ENCODE measurements at places on chromosomes 7 and 10.

GRCh38 chr10:19097151-19097550, 48.5 kb downstream of the MALRD1 start:
- DNase-seq: no peak
- no peaks in the 10 kb centered on the region for H3K36me3 ChIP-seq
- no peaks in the 10 kb centered on the region for H3K27me3 ChIP-seq
- no peak overlapping the region for H3K4me3 ChIP-seq
- H3K4me1 ChIP-seq: no peaks in the 10 kb centered on the region
- H3K27ac ChIP-seq: no peak overlapping the region

DNA sequence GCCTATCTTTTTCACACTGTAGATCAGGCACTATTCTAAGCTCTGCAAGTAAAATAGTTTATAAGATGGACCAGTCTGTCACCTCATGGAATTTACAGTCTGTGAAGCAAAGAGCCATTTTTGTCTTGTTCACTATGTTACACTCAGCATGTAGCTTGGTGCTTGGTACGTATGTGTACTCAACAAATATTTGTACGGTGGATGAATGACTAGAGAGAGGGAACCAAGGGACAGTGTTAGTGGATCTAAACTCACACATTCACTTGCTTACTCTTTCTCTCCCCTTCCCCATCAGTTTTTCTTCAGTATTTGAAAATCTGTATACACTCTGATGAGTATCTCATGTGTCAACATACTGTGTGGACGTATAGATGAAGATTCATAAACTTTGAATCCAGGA, 45.9 kb downstream of the PTF1A start:
- no peaks in the 10 kb centered on the region for H3K27me3 ChIP-seq
- no peaks in the 10 kb centered on the region for H3K4me1 ChIP-seq
- no peaks in the 10 kb centered on the region for H3K36me3 ChIP-seq
- H3K27ac ChIP-seq: no peak overlapping the region

DNA sequence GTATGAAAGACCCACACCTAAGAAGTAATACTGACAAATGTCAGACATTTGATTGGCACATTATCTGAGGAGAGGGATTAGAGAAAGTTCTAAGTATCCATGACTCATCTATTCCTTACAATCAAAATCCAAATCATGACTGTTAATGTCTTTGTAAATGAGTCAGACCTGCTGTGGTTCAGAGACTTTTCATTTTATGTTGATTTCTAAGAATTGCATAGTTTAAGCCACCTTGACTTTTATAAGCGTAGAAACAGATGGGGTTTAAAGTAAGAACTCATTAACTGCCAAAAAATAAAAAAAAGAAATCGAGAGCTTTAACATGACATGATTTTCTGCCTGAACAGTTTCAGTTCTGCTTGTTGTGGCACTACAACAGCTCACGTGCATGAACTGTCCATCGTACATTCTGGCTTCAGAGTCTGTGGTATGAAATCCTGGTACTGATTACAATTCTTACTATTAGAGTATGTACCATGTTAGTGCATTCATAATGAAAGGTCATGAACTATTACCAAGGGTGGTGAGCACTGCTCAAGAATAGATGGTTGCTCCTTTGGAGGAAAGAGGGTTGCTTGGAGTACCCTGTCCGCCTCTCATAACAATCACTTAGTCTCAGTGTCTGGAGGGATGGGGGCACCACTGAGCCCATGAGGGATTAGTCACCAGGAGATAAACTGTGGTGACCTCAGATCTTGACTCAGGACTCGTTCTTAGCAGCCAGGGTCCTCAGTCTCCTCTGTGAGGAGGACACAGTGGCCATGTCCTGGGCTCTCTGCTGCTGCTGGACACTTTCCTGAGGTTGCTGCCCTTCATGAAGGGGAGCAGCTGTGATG, 42.2 kb downstream of the ACSM6 start:
- no peak for DNase-seq
- H3K27me3 ChIP-seq: no peaks in the 10 kb centered on the region
- peaks cover 17% of the 10 kb centered on the region for H3K4me1 ChIP-seq
- peak overlapping the region; percentile 88 for H3K27ac ChIP-seq

DNA sequence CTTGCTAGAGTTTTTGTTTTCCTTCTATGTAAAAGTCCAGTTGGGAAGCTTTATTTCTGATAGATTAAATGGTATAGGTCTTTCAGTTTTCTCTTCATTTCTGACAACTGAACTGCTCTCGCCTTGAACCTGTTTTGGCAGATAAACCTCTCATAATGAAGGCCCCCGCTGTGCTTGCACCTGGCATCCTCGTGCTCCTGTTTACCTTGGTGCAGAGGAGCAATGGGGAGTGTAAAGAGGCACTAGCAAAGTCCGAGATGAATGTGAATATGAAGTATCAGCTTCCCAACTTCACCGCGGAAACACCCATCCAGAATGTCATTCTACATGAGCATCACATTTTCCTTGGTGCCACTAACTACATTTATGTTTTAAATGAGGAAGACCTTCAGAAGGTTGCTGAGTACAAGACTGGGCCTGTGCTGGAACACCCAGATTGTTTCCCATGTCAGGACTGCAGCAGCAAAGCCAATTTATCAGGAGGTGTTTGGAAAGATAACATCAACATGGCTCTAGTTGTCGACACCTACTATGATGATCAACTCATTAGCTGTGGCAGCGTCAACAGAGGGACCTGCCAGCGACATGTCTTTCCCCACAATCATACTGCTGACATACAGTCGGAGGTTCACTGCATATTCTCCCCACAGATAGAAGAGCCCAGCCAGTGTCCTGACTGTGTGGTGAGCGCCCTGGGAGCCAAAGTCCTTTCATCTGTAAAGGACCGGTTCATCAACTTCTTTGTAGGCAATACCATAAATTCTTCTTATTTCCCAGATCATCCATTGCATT, 27.1 kb downstream of the MET start:
- peaks cover 16% of the 10 kb centered on the region for H3K36me3 ChIP-seq
- no peak overlapping the region for H3K4me3 ChIP-seq
- H3K27ac ChIP-seq: peak overlapping the region; percentile 3
- peaks cover 60% of the 10 kb centered on the region for H3K4me1 ChIP-seq
- no peak for DNase-seq

- H3K4me1 ChIP-seq: peaks cover 3% of the 10 kb centered on the region
- no peaks in the 10 kb centered on the region for H3K36me3 ChIP-seq
- no peaks in the 10 kb centered on the region for H3K27me3 ChIP-seq
- no peak overlapping the region for H3K4me3 ChIP-seq
- no peak for DNase-seq
- no peak overlapping the region for H3K27ac ChIP-seq
These were observed 21.7 kb downstream of the ADD3 start for GRCh38 chr10:110029450-110029849.

DNA sequence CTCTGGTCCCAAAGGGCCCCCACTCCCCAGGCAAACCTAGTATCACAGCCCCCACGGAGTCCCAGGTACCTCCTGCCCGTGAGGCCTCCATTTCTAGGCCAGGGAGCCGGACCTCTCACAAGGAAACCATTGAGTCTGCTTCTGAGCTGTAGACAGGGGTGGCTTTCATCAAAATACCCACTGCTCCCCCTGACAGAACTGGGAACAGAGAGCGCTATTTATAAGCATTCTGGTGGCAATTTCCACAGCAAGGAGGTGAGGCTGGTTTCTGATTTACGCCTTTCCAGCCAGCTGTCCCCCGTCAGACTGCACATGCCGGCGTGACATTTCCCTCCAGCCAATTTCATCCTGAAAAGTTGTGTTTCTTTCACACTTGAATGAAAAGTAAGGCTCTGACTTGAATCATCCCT, 407.5 kb upstream of the PRKCQ start:
- no peaks in the 10 kb centered on the region for H3K36me3 ChIP-seq
- no peaks in the 10 kb centered on the region for H3K27me3 ChIP-seq
- H3K4me1 ChIP-seq: no peaks in the 10 kb centered on the region
- DNase-seq: no peak
- no peak overlapping the region for H3K4me3 ChIP-seq

GRCh38 chr7:50270531-50271018, 33.9 kb upstream of the IKZF1 start:
- no peak overlapping the region for H3K4me3 ChIP-seq
- no peaks in the 10 kb centered on the region for H3K36me3 ChIP-seq
- no peak overlapping the region for H3K27ac ChIP-seq
- H3K27me3 ChIP-seq: no peaks in the 10 kb centered on the region
- H3K4me1 ChIP-seq: no peaks in the 10 kb centered on the region

- H3K36me3 ChIP-seq: peaks cover 11% of the 10 kb centered on the region
- H3K27ac ChIP-seq: no peak overlapping the region
- no peak for DNase-seq
- H3K4me3 ChIP-seq: no peak overlapping the region
- H3K4me1 ChIP-seq: no peaks in the 10 kb centered on the region
- H3K27me3 ChIP-seq: no peaks in the 10 kb centered on the region
These were observed 64.5 kb upstream of the BTBD16 start for GRCh38 chr10:122206471-122207065.

- H3K4me1 ChIP-seq: peaks cover 4% of the 10 kb centered on the region
- no peak for DNase-seq
- H3K27ac ChIP-seq: no peak overlapping the region
- no peak overlapping the region for H3K4me3 ChIP-seq
- H3K36me3 ChIP-seq: no peaks in the 10 kb centered on the region
- peaks cover 27% of the 10 kb centered on the region for H3K27me3 ChIP-seq
These were observed 45.9 kb upstream of the TMEM72 start for GRCh38 chr10:44865289-44865671.

DNA sequence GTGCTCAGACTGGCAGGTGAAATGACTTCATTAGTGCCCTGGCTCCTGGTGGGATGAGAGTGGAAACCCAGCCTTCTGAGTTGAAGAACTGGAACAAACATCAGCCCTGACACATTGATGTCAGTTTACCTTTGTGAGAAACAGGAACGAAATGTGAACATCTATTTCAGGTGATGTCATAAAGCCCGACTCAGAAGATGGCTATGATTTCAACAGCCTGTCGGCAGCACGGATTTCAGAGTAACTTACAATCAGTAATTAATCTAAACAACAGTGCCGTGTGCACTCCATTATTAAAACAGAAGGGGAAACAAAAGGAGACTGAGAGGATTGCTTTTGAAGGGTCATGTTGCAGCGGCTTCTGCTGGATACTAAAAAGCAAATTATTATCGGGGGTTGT, 243.2 kb downstream of the FRMD4A start:
- no peaks in the 10 kb centered on the region for H3K36me3 ChIP-seq
- H3K27me3 ChIP-seq: no peaks in the 10 kb centered on the region
- peaks cover 4% of the 10 kb centered on the region for H3K4me1 ChIP-seq
- no peak overlapping the region for H3K4me3 ChIP-seq
- no peak for DNase-seq

DNA sequence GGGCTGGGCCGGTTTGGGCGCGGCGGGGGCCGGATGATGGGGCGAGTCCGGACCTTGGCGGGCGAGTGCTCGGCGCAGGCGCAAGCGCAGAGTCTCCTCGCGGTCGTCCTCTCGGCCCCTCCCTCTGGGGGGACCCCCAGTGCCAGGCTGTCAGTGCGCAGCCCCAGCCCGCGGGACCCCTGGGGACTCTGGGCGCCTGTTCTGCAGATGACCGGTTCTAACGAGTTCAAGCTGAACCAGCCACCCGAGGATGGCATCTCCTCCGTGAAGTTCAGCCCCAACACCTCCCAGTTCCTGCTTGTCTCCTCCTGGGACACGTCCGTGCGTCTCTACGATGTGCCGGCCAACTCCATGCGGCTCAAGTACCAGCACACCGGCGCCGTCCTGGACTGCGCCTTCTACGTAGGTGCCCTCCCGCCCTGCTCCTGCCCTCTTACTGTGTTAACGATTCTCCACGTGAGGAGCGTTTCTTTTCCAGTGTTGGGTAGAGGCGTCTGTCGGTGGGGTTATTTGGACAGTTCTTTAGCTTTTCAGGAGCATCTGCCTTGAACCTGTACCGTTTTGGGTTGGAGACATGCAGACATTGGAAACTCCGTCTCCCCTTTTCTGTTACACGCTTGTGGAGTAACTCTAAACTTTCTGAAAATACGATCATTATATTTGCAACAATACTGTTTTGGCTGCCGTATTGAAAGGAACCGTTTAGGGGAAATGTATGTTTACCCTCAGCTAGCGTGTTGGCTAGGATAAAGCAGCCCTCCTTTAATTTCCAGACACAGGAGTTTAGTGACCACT, 706 bp downstream of the BUB3 start:
- H3K27ac ChIP-seq: peak overlapping the region; percentile 80
- H3K4me3 ChIP-seq: peak overlapping the region; percentile 78
- H3K27me3 ChIP-seq: peaks cover 23% of the 10 kb centered on the region
- no peak for DNase-seq
- peaks cover 25% of the 10 kb centered on the region for H3K36me3 ChIP-seq
- peaks cover 36% of the 10 kb centered on the region for H3K4me1 ChIP-seq

GRCh38 chr10:12357525-12358151, 8.3 kb downstream of the CAMK1D start:
- no peaks in the 10 kb centered on the region for H3K36me3 ChIP-seq
- no peak overlapping the region for H3K4me3 ChIP-seq
- H3K27me3 ChIP-seq: peaks cover 9% of the 10 kb centered on the region
- no peaks in the 10 kb centered on the region for H3K4me1 ChIP-seq

GRCh38 chr7:137932881-137933269, 69.0 kb downstream of the CREB3L2 start:
- H3K27ac ChIP-seq: no peak overlapping the region
- H3K27me3 ChIP-seq: no peaks in the 10 kb centered on the region
- H3K36me3 ChIP-seq: no peaks in the 10 kb centered on the region
- no peak overlapping the region for H3K4me3 ChIP-seq
- DNase-seq: no peak
- peaks cover 33% of the 10 kb centered on the region for H3K4me1 ChIP-seq

DNA sequence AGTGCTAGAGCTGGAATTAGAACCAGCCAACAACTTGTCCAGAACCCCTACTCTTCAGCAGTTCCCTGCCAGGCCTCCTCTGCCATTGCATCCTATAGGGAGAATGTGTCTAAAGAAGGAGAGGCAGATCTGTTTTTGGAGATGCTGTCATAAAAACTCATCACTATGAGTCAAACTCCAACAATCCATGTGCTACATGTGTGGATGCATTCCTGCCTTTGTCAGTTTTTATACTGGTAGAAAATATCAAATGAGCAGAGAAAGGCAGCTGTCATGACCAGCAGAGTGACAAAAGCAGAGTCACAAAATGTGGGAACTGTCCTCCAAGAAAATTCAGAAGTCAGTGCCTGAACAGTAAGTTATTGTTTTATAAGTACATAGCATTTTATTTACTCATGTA, 93.0 kb downstream of the ABLIM1 start:
- H3K27me3 ChIP-seq: no peaks in the 10 kb centered on the region
- no peaks in the 10 kb centered on the region for H3K4me1 ChIP-seq
- H3K4me3 ChIP-seq: no peak overlapping the region
- no peak for DNase-seq

- H3K27ac ChIP-seq: peak overlapping the region; percentile 67
- H3K27me3 ChIP-seq: peaks cover 60% of the 10 kb centered on the region
- peak overlapping the region; percentile 86 for H3K4me3 ChIP-seq
- peaks cover 14% of the 10 kb centered on the region for H3K4me1 ChIP-seq
These were observed 992 bp upstream of the IGF2BP3 start for GRCh38 chr7:23471106-23471859.

GRCh38 chr10:113939212-113939860, 84.9 kb downstream of the NHLRC2 start:
- H3K27me3 ChIP-seq: no peaks in the 10 kb centered on the region
- no peak overlapping the region for H3K27ac ChIP-seq
- H3K36me3 ChIP-seq: no peaks in the 10 kb centered on the region

Data from keratinocyte (primary cell).